Fibroblast of lung (primary cell): ENCODE measurements at places on chromosomes 13 and 19.

DNA sequence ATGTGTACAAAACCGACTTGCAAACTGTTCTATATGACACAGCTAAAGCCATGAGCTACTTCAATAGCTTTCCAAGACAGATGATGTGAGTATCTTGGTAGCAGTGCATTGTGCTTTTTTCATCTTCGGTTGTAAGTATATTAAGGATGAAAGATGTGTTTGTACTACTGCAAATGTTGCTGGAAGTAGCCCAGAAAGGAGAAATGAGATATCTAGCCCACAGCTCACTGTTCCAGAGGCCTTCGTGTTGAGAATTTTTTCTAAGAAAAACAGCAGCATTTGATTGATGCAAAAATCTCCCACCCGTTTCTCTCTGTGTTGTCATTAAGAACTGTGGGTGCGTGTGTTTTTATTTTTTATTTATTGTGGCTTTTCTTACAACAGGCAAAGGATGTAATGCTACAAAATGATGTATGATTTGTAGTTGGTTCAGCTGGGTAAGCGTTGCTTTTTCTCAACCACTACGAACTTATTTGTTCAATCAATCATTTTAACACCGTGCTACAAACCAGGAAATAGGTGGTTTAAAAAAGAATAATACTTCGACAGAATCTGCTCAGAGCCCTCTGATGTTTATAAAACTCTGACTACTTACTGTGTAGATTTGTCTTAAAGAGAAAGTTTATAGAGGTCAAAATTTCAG, 41.6 kb upstream of the RFC3 start:
- no peak for DNase-seq

DNA sequence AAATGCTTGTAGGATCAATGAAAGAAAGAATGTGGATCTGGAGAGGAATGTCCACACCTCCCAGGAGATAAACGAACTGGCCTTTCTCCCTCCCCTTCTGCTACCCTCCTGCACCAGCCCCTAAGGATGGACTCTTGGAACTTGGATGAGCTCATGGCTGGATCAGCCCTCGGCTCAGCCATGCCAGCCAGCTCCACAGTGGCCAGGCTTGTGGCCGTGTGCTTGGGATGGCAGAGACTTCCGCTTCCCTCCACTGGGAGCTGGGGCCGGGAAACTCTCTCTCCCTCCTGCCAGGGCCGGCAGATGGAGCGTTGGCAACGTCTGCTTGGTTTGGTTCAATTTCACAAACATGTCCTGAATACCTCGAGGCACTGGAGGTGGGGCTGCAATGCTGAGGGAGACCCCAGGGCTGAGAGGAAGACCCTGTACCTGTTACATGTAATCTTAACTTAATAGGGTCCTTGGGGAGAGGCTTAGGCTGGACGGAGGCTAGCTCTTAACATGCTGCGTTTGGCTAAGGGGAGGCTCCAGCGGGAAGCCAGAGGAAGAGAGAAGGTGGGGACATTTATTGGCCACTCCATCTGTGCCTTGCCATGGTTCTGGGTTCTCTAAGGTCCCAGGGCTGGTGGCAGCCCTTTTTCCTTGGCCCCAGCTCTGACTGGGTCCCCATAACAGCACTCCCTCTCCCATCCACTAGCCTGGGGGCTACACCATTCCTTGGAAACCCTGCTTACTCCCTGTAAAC, 152.5 kb downstream of the IER2 start:
- DNase-seq = no peak

DNA sequence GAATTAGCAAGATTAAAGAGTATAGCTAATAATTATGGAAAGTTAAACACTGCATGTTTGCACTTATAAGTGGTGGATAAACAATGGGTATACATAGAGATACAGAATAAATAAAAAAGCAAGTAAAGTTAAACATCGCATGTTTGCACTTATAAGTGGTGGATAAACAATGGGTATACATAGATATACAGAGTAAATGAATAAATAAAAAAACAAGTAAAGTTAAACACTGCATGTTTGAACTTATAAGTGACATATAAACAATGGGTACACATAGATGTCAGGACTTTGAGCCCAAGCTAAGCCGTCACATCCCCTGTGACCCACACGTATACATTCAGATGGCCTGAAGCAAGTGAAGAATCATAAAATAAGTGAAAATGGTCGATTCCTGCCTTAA, 1533.3 kb upstream of the SPRY2 start:
- no peak for DNase-seq

- no peak for DNase-seq
These were observed at the start of gene CERS1 for GRCh38 chr19:18895824-18896341. CERS1 (minus strand) TSS chr19:18896158; CDS start chr19:18896072, 86 bp downstream.
